ENCODE measurements at places on chromosomes 6 and 20.

DNA sequence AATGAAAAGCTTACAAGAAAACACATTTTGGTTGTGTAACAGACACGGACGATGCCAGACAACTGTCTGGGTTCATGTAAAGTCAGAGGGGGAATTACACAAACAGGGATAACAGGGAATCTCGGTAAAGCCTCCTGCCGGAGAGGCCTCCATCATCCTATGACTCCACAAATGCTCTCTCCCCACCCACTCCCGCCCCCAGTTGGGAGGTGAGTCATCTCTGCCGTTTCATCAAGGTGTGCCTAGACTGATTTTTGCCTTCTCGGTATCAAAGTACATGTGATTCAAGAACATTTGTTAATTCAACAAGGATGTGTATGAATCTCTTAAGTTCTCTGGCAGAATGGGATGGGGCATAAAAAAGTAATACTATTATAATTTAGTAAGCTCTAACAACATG lies 304.9 kb upstream of the PRDM1 start:
- DNase-seq = no peak

- no peak for DNase-seq
Measured at GRCh38 chr6:5619249-5619648, 357.9 kb downstream of the FARS2 start.

- DNase-seq = peak; percentile 7
Measured at GRCh38 chr6:162615016-162615705, 112.4 kb downstream of the PRKN start.

DNA sequence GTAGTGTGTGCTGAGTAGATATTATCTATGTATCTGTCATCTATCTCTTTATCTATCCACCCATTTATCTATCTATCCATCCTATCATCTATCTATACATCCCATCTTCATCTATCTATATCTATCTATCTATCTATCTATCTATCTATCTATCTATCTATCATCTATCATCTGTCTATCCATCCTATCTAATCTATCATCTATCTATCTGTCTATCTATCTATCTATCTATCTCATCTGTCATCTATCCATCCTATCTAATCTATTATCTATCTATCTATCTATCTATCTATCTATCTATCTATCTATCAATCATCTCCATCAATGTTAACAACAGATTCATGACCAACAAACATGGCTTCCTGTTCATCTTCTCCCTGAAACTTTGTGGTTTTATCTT lies 90.5 kb upstream of the SLC24A3 start:
- no peak for DNase-seq

- no peak for DNase-seq
Measured at GRCh38 chr6:34056305-34057108, 89.4 kb downstream of the GRM4 start.

- DNase-seq = no peak
Measured at GRCh38 chr6:129253727-129254126, 370.8 kb downstream of the LAMA2 start.

GRCh38 chr6:147000545-147001488 lies 203.4 kb upstream of the STXBP5 start:
- peak; percentile 16 for DNase-seq

DNA sequence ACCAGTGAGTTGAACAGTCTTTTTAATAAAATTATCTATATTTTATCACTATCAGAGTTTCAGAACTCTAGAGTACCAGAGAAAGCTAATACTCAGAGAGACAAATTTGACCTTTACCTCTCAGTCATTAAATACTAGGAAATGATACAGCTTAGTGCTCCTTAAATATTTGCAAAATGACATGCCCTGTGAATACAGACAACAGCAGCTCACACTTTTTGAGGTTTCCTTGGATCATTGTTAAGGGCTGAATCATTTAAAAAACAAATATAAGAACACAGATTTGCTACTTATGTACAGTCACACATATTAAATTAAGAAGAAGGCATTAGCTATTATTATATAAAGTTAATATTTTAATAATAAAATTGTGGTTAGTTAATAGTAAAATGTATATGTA lies 1158.7 kb upstream of the EYS start:
- DNase-seq = no peak

DNA sequence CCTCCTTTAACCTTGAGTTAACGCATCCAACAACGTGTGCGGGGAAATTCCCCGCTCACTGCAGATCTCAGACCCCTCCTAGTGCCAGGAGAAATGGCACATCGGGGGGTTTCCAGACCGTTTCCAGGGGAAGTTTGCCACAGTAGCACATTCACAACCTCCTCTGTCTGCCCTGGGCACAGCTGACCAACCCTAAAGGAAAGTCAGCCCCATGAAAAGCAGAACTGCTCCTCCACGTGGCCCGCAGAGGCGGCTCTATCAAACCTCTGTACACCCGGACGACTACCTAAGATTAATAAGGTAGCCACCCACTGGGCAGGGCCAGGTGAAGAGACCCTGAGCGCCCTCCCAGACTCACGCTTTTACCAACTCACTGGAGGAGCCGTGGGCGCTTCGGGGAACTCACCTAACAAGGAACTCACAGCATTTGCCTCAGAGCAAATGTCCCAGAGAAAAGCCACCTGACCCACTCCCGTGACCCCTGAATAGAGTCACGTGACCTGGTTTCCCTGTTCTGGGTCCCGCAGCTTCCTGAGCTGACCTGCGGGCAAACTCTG lies 93.1 kb downstream of the PRND start:
- peak; percentile 70 for DNase-seq

DNA sequence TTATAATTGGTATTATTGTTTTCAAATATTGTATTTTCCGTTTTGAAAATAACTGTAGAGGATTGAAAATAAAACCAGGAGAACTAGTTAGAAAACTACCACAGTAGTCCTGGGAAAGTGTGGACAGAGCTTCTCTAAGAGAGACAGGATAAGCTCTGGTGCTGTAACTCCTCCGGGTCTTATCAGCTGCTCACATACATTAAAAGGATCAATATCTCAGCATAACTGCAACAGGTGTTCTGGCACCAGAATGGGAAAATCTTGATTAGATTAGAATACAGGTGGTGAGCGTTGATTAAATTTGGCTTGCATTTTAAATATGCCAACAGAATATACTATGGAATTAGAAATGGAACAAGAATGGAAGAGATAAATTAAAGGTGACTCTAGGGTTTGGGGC lies 1138.9 kb upstream of the ADGRB3 start:
- DNase-seq = no peak

DNA sequence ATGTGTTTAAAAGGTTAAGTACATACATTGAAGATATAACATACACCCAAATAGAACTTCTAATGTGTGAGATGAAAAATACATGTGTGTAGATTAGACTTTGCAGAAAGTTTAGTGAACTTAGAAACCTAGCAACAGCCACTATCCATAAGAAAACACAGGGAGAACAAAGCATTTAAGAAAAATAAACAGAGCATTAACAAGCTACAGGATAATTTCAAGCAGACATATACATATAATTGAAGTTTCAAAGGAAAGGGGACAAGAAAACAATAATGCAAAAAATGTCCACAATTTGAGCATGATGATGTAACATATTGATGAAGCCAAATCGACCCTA lies 18.2 kb upstream of the THBS2 start:
- no peak for DNase-seq

DNA sequence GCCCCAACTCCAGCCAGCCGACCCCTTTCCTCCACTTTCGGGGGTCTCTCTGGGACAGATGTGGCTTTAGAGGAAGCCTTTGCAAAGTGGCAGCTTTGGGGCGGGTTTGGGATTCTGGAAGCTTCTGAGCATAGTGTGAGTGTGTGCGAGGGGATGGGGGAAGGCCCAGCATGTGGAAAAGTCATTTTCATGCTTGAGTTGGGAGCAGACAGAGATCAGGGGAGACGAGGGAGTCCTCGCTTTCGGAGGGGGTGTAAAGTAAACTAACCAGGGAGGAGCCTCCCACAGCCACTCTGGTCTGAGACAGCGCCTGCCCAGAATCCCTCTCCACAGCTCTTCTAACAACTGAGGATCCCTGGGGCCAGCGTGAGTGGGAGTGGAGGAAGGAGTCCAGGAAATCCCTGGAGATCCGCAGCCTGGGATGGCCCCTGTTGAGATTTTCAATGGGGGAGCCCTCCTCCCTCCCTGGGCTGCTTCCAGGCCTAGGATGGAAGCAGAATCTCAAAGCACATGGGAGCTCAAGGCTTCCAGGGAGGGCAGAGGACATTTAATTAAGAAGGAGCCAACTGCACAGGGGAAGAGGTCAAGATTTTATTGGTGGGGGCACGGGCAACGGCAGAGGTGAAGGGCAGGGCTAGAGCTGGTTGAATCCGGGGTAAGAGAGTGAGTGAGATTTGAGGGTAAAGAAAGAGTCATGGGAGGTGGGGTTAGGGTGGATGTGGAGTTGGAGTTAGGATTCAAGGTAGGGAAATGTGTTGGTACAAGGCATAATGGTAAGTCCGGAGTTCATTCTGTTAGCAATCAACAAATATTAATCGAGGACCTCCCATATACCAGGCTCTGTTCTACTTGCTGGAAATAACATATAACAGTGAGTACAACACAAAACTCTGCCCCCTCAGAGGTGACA lies 102.3 kb upstream of the FOXP4 start:
- no peak for DNase-seq

DNA sequence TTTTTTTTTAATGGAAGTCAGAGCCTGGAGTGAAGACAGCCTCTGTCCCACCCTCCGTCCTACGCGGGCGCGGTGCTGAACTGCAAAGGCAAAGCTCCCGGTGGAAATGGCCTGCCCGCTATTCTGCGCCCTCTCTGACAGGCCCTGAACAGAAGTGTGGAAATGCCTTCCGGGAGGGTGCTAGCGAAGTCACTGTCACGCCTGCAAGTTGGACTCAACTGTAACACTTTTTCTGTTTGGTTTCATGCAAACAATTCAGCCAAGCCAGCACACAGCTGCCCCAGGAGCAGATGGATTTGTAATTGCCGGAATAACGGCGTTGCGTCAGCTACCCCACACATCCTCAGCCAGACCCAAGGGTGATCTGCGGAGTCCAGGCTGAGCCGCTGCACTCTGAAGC lies 107.6 kb downstream of the PSMB1 start:
- DNase-seq = no peak

DNA sequence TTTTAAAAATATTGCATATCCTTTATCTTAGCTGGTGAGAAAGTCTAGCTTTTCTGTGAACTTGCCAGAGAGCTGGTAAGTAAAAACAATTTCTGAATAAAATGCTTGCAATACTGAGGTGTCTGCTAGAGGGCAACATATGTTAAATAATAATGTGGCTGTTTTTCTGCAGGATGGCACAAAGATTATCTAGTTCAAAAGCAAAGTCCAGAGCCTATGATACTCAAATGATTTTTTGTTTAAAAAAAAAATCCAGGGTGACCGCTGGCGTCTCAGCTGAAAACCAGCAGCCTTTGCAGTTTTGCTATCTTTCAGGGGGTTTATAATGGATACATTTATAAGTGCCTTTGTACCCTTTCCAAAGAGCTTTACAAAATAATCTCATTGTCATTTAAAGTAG lies 194.9 kb downstream of the PHACTR1 start:
- DNase-seq = peak; percentile 79

DNA sequence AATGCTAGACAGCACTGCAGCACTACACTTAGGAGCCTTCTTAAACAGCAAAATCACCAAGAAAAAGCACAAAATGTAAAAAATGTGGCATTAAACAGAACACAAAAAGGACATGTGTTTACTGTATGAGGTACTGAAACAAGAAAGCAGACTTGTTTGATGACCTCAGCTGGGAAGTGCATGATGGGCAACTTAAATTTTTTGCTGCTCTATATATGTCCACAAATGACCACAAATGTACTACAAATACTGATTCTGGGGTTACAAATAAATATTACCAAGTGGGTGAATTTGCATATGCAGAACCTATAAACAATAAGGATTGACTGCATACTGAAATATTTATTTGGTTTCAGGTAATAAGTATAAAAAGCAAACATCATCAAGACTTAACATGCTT lies 13.1 kb downstream of the RAB23 start:
- DNase-seq = no peak

- DNase-seq = no peak
Measured at GRCh38 chr6:14326774-14327173, 209.2 kb downstream of the CD83 start.

- no peak for DNase-seq
Measured at GRCh38 chr6:5786321-5786968, 220.3 kb downstream of the NRN1 start.

GRCh38 chr6:136069119-136069518 lies 181.0 kb downstream of the MTFR2 start:
- no peak for DNase-seq

DNA sequence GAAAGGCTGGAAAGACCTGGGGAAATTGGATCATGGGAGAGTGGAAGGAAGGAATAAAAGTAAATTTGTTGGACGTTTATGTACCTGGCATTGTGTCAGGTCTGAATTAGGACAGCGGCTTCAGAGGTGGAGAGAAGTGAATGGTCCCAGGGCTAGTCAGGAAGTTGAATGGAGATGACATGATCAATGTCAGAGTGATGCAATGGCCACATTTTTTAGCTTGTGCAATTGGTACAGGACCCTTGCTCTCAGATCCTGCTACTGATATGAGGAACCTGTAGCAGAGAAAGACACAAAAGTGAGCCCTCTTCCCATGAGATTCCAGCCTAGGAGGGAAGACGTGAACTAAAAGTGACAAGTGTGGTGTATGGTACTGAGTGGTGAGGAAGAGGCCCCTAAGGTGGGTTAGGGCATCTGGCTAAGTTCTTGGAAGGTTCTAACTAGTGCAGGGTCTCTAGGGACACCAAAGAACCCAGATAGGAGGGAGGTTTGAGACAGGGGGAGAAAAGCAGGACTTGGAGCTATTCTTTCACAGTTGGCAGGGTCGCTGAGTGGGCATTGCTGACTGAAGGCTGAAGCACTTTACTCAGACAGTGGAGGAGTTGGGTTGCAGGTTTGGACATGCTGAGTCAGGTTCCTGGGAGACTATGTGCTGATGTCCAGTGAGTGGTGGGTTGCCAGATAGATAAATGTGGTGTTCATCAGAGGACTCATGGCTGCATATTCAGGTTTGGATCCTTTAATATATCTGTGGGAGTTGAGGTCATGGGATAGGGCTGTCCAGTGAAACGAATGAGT lies 266.1 kb upstream of the RNF24 start:
- DNase-seq = no peak

GRCh38 chr6:131846905-131847304 lies 39.1 kb downstream of the ENPP1 start:
- DNase-seq = no peak

DNA sequence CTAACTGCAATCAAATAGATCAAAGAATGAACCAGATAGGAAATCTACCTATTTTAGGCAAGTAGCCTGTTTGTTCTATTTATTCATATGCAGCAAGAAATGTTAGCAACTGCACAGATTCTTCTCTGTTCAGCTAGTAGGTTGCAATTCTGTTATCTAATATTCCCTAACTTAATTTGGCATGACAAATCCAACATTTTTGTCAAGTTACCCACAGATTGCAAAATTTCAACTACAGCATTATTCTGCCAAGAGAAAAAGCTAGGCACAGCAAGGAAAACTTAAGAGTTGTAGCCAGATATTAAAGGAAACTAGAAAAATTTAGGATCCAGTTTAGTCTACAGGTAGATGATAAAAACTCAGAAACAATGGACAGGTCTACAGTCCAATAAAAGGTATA lies 104.4 kb upstream of the SYNCRIP start:
- DNase-seq = no peak

DNA sequence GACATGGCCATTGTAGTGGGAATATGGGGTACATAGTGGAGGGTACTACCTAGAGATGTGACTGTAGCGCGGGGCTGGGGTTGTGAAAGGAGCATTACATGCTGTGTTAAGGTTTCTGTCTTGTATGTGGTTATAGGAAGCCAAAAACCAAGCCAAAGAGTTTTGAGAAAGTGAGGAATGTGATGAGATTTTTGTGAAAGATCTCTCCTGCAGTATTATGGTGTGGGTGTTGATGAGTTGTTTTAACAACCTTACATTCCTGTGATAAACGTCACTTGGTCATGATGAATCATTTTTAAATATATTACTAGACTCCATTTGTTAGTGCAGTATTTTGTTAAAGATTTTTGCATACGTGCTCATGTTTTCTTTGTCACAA lies 48.9 kb downstream of the ZFAND3 start:
- DNase-seq = no peak

All from hematopoietic multipotent progenitor cell treated with erythropoietin and hydrocortisone succinate and interleukin-3 and kit ligand, for 6 days (in vitro differentiated cells).